Activated CD4-positive, alpha-beta T cell treated with anti-CD3 and anti-CD28 coated beads, Interleukin-2, amount 50 U/mL, for 4 hours (primary cell): ENCODE measurements at places on chromosomes 2 and 18.

DNA sequence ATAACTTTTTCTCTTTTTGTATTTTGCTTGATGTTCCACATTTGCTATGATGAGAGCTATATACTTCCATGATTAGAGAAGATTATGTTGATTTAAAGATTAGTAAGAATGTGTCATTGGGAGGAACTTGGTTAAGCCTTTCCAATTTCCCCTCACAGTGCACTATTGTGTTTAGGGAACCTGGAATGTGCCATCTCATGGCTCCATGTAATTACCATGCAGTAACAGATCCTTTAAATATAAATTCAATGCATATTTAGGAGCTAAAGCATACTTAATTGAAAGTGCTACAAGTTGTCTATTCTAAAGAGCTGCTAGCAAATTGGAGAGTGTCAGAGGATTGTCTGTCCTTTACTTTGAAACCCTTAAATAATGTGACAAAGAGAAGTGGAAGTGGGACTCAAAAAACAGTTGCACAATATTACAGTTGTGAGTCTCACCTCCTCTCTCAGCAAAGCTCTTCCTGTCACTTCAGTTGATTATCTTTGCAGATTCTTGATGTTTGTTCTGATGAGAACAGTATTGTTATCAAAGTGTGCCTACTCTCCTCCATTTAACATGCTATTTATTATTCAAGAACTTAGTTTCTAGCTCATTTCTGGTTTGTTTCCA is 1162.7 kb upstream of the ZEB2 start:
- no peak for DNase-seq

GRCh38 chr18:46336278-46337111 is 232.3 kb downstream of the HAUS1 start:
- DNase-seq = no peak

GRCh38 chr2:64727843-64728463 is 74.2 kb upstream of the SERTAD2 start:
- DNase-seq = no peak

GRCh38 chr2:217261452-217261851 is 401.6 kb upstream of the TNP1 start:
- no peak for DNase-seq

DNA sequence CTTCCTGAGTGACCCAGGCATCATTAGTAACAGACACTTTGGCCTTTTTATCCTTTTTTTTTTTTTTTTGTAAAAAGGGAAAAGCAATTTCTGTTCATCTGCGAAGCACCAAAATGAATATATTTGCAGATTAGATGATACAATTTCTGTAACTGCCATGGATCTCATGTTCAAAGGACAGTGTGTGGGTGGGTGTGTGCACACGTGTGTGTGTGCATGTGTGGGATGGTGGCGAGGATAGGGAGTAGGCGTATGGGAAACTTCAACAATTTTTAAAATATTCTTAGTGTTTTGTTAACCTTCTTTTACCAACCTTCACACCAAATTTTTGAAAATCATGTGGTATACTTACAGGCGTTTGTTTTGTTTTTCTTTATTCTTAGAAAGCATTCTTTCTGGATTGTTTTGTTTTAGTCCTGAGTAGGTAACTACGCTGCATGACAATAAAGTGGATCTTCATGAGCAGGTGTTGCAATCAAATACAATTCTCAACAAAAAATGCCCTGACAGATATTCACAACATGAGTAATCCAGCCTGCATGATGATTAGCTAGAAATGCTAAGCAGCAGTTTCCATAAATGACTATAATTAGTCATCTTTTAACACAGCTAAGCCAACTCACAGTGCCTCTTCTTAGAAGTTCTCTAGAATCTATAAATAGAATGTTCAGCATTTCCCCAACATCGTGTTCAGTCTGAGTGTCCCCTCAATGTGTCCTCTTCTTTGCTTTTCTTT is 53.5 kb upstream of the RMDN2 start:
- no peak for DNase-seq

GRCh38 chr2:62076980-62077638 is 118.8 kb upstream of the B3GNT2 start:
- DNase-seq = no peak

- DNase-seq = no peak
Observed at GRCh38 chr2:234770031-234770506, 181.7 kb upstream of the SH3BP4 start.

DNA sequence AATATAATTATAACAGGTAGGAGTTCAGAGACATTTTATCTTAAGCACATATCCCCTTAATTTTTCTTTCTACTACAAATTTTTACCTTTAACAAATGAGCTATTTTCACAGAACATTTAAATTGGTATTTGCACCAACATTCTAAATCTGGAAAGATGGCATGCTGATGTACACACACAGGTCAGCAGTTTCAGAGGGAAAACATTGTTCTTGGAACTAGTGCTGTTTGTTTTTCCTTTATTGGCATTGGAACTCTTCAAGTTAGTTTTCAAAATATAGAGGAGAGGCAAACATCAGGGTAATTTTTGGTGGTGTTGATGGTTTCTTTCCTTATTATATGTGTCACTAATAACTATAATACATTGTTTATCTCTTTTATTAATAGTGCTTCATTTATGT is 155.3 kb downstream of the PHLPP1 start:
- no peak for DNase-seq

- no peak for DNase-seq
Observed at GRCh38 chr2:119113489-119113770, 45.1 kb downstream of the C1QL2 start.

- DNase-seq = no peak
Observed at GRCh38 chr18:14940735-14941134, 192.8 kb downstream of the ANKRD30B start.

- DNase-seq = no peak
Observed at GRCh38 chr2:207619764-207620203, 5.4 kb downstream of the METTL21A start.

DNA sequence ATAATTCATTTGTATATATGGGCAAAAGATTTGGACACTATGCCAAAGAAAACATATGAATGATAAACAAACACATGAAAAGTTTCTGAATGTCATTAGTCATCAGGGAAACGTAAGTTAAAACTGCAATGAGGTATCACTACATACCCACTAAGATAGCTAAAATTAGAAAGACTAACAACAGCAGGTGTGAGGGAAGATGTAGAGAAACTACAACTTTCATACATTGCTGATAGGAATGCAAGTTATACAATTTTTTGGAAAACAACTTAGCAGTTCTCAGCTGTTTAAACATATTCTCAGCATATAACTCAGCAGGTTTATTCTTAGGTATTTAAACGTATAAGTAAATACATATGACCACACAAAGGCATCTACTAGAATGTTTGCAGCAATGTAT is 563.5 kb upstream of the KLHL29 start:
- no peak for DNase-seq

- no peak for DNase-seq
Observed at GRCh38 chr18:8260827-8261226, 348.4 kb upstream of the RAB12 start.

GRCh38 chr2:83971547-83971946 is 487.5 kb downstream of the SUCLG1 start:
- no peak for DNase-seq

- DNase-seq = no peak
Observed at GRCh38 chr2:44708661-44709000, 232.9 kb upstream of the SIX3 start.

DNA sequence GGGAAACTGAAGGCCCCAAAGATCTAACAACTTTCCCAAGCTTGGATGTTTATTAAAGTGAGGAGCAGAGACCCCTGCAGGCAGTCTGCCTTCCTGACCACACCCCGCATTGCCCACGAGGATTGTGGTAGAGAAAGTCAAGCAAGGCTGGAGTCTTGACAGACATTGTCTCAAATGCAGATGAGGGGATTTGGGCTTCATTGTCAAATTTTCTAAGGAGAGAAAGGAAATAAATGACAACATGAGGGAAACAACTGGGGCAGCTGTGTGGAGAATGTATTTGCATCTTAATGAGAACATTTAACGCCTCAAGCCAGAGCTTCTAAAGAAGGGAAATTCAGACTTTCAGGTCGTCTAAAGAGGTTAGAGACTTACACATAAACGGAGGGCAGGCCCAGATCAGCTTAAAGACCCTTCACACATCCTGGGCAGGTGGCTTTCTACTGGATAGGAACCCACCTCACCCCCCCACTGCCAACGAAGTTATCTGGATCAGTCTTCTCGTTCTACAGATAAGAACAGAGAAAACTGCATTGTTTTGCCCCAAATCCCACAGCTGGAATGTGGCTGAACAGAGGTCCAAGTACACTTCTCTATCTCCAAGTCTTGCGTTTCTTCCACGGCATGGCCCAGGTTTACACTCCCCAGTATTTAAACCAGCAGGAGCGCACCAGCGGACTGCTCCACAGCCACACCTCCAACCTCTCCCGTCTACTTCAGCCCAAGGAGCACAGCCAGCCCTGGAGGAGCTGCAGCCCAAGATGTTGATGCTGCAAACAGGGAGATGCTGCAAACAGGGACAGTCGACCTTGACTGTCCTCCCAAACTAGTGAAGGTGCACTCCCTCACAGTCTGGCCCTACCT is 16.2 kb upstream of the SCG2 start:
- no peak for DNase-seq

GRCh38 chr2:231781798-231782726 is 980 bp upstream of the PDE6D start:
- DNase-seq = no peak

DNA sequence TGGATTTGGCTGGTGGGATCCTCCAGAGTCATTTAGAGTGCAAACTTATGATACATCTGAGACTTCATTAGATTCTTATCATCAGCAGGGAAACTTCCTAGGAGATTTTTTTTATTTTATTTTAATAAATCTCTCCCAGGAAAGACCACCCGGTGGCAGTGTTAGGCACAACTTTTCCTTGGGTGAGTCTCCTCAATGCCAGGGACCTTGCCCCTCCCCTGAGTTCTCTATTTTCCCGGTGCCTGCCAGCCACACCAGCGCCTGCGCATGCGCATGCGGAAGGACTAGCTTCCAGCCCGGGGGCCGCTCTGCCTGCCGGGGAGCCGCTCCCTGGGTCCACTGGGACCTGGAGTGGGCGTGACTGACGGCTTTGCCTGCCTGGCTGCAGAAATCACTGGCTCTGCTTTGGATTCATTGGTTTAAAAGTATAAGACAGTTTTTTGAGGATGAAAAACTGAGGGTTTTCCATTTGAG is 86.6 kb downstream of the TMEM182 start:
- DNase-seq = no peak

- DNase-seq = no peak
Observed at GRCh38 chr2:26491563-26492167, 13.7 kb upstream of the OTOF start.

DNA sequence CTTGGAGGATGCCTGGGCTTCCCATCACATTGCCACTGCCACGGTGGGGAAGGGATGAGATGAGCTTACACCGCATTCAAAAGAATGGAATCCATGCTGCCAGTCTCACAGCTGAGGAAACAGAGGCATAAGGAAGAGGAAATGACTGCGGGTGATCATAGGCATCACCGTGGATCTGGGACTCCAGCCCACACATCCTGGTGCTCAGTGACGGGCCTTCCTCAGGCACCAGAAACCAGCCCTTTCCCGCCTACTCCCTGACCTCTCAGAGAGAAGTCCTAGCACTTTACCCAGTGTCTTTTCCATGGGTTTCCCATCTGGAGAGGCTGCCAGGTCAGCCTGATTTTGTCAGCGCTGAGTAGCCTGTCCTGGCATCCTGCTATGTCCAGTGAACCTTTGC is 5.3 kb upstream of the PLB1 start:
- no peak for DNase-seq

DNA sequence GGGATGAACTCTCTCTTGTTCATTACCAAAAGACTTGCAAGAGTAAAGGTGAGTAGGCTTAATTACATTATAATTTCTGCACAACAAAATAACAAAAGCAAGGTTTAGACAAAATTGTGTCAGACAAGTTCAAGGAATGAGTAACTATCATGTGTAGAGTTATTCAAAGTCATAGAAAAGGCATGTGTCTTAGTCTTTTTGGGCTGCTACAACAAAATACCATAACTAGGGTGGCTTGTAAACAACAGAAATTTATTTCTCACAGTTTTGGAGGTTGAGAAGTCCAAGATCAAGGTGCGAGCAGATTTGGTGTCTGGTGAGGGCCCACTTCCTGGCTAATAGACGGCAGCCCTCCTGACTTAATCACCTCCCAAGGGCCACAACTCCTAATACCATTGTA is 37.6 kb downstream of the IL1R2 start:
- no peak for DNase-seq

DNA sequence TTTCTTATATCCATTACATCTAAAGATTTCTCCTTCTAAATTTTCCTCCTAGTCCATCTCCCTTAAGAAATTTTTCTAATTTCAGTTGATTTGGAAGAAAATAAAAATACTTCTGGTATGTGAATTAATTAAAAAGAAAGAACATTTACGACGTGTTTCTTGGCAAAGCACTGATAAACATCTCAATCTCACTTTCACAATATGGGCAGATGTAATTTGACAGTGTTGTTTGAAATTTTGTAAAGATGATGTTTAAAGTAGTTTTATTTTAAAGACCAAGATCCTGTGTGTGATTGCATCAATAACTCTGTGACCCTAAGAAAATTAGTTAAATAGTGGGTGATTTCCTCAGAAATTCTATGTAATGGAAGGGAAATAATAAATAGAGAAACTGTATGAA is 510.0 kb downstream of the PARD3B start:
- DNase-seq = no peak

DNA sequence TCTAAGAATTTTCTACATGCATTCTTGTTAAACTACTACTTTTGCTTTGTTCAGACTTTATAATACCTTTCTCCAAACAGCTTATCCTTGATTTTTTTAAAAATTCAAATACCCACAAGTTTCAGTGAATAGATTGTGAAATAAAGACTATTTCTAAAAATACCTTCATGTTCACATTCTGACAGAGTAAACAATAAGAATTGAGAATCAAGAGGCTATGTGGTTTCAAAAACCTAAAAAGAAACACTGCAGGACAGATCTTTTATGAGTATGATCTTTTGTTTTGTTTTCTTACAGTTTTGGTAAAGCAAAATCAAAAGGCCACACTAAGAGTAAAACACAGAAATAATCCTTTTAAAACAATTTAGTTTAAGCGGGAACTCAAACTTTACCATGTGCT is 21.2 kb downstream of the ALS2 start:
- DNase-seq = no peak

GRCh38 chr2:188506843-188507242 is 215.2 kb downstream of the GULP1 start:
- no peak for DNase-seq

GRCh38 chr2:178012639-178013038 is 59.9 kb downstream of the PDE11A start:
- no peak for DNase-seq

GRCh38 chr18:13137670-13138419 is 80.7 kb upstream of the LDLRAD4 start:
- peak; percentile 50 for DNase-seq

DNA sequence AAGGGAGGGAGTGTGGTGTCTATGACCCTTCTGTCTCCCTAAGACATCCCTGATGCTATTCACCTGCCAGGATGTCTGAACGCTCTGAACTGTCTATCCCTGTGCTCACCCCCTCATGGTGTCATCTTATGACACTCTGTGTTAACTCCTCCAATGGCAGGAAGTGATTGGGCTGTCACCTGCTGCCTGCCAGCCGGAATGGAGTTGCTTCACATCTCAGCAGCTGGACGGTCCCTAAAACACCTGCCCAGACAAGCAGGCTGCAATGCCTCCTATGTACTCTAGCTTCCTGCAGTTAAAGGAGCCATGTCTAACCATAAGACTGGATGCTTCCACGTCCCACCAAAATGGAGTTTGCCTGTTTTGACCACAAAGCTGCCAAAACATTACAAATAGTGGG is 99.9 kb downstream of the CPO start:
- DNase-seq = no peak
